ENCODE measurements at places on chromosomes 6 and 20.

DNA sequence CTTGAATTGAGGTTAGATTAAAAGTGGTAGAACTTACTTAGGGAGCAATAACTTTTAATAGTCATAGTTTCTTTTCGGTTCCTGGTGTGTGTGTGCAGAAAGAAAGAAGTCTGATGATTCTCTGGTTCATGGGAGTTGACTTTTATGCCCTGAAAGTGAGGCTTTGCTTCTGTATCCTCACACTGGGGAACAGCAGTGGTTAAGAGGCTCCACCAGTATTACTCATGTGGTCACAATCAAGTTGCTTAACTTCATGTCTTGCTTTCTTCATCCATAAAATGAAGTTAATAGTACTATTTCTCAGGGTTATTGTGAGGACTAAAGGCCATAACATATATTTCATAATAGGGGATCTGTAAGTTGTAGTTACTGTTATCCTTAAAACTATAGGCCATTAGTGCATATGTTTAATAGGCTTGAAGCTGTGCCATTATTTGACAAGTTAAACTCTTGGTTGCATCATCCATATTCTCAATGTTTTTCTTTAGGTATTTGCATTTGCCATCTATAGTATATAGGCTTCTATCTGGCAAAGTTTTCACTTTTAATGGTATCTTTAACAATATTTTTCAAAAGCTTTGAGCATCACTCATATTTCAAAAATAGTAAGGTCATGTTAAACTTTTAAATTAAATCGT, 262.4 kb downstream of the PLCB1 start:
- DNase-seq, result no peak

DNA sequence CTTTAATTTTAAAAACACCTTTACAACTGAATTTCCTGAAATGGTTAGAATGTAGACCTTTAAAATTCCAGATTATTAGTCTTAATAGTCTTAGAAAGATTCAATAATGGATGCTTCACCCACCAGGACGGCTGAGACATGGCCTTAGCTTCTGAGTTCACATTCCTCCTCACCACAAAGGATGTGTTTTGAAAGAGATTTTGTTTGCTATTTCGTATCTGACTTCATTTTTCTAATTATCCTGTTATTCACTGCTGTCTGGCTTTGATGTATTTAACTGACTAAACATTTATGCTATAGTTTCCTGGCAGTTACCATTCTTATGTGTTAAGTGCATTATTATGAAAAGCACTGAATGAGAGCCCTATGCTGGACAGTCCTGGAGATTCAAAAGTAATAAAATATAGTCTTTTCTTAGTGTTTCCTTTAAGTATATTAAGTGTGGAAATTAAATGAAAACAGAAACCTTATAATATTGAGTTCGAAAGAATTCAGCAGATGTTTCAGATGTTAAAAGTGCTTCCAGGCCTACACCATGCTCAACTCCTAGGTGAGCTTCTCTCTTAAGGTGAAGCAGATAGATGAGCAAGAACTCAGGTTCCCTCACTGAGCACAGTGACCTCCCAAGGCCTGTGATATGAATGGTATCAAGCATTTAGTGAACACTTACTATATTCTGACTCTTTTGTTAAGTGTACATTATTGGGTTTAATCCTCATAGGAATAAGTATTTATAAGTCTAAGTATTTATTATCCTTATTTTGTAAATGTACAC, 40.3 kb downstream of the MAP3K4 start:
- no peak for DNase-seq

- no peak for DNase-seq
These were observed 455.4 kb downstream of the RNF144B start for GRCh38 chr6:18842534-18842933.

- DNase-seq, result no peak
These were observed 182.9 kb downstream of the PDE7B start for GRCh38 chr6:136034422-136034821.

DNA sequence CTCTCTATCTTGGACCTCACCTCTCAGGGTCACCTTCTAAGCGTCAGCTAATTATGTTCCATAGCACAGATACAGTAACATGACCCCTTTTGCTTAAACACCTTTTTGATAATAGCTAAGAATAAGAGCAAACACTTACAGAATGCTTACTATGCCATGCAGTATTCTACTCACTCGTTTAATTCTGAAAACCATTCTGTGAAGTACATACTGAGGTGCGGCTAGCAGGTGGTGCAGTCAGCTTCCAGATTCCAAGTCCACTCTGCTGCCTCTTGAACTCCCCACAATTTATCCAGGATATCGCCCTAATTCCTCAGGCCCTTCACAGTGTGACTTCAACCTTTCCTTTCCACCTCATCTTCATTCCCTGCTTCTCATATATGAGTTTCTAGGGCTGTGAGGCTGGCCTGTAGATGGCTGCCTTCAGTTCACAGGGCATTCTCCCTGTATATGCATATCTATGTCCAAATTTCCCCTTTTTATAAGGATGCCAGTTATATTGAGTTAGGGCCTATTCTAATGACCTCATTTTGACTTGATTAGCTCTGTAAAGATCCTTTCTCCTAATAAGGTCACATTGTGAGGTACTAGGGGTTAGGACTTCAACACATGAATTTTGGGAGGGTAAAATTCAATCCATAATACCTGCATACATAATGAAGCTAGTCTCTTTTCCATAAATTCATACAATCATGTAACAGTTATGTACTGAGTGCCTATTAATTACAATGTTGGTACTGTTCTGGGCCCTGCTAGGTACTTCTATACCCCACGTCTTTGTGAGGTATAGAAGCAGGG, 130.1 kb downstream of the PDSS2 start:
- no peak for DNase-seq

GRCh38 chr6:30463651-30464618, 25.4 kb upstream of the HLA-E start:
- no peak for DNase-seq

GRCh38 chr6:146791930-146792329, 193.2 kb downstream of the ADGB start:
- no peak for DNase-seq
